SW 1271 (cell line): ENCODE measurements at places on chromosomes 1 and 21.

DNA sequence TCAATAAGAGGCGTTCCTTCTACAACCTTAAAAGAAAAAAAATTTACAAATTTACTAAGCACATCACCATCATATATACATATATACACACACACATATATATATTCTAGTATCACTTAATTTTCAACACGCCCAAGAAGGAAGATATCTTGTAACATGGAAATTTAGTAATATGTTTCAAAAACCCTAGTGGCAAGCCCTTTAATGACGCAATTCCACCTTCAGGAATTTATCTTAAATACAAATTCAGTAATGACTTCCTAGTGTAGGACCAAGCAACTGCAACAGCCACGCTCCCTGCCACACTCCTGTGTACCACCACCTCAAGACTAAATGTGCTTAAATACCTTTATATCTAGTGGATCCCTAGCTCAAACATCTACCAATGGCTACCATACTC lies 12.5 kb downstream of the LBR start:
- no peak for DNase-seq

DNA sequence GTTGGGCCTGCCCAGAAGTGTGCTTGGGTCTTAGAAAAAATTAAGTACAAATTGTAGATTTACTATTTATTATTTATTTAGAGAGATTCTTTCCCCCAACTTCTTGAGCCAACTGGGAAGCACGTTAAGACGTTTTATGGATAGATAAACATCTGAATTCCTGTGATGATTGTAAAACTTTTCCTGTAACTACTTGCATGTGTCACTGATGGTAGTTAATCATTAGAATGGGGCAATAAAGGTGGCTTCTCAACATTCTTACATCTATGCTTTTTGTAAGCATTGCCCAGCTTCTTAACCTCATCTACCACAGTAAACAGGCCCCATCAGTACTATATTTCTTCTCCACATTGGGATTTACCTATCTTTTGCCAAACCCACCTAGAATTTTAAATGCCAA lies 559.8 kb downstream of the LMO4 start:
- no peak for DNase-seq

DNA sequence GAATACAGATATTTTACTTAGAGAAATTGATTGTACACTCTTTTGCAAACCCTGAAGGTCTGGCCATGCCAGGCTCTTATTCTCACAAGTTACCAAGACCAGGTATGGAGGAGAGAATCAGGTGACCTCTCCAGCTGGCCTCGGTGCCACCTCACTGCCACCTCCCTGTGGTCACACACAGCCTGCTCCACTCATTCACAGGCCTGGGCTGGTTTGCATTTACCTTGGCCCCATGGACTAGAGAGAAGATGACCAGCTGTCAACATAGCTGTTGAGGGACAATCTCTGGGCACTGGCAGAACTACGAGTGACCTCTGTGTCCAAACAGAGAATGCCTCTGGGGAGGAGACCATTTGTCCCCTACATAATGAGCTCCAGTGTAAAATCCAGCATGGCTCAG lies 291.2 kb upstream of the RUNX1 start:
- DNase-seq, result no peak

- DNase-seq, result no peak
Measured at GRCh38 chr1:209010475-209011230, 572.9 kb upstream of the CAMK1G start.

GRCh38 chr1:20259646-20260045 lies 31.0 kb upstream of the VWA5B1 start:
- no peak for DNase-seq

- no peak for DNase-seq
Measured at GRCh38 chr1:226949401-226949800, 9.3 kb downstream of the COQ8A start.

DNA sequence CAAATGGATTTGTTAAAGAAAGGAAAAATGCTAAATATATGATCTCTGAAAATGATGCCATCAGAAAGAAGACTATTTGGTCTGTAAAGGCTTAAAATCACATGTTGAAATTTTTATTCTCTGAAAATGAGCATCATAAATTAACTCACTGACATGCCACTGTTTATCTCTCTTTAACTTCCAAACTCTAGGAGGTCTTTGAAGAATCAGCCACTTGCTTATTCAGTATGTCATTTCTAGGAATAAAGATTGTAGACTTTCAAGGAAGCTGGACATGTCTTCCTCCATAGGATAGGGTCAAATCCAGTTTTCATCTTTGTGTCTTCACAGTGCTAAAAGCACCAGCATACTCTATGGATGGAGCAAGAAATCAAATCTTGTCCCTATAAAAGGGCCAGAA lies 147.6 kb downstream of the FMN2 start:
- no peak for DNase-seq

GRCh38 chr1:35247256-35247655 lies 21.3 kb upstream of the ZMYM4 start:
- no peak for DNase-seq

DNA sequence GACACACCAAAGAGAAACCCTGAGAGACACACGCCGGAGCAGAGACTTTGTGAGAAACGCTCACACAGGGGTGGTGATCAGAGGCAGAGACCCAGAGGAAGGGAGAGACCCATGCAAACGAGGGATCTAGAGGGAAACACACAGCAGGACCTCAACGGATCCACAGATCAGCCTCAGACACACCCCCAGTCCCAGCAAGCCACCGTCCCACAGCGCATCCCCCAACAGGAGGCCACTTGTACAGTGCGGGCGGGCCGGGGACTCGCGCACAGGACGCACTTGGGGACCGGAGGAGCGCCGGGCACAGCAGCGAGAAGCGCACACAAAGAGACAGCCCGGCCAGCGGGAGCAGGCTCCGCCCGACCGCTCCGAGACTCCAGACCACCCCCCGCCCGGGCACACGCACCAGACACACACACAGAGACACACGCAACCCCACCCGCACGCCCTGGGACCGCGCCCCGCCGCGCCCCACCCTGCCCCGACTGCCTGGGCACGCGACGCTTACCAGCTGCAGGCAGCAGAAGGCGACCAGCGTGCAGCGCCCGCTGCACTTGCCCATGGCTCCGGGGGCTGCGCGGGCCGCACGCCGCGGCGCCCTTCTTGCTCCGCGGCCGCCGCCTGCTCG lies 587 bp downstream of the NKAIN1 start:
- no peak for DNase-seq

DNA sequence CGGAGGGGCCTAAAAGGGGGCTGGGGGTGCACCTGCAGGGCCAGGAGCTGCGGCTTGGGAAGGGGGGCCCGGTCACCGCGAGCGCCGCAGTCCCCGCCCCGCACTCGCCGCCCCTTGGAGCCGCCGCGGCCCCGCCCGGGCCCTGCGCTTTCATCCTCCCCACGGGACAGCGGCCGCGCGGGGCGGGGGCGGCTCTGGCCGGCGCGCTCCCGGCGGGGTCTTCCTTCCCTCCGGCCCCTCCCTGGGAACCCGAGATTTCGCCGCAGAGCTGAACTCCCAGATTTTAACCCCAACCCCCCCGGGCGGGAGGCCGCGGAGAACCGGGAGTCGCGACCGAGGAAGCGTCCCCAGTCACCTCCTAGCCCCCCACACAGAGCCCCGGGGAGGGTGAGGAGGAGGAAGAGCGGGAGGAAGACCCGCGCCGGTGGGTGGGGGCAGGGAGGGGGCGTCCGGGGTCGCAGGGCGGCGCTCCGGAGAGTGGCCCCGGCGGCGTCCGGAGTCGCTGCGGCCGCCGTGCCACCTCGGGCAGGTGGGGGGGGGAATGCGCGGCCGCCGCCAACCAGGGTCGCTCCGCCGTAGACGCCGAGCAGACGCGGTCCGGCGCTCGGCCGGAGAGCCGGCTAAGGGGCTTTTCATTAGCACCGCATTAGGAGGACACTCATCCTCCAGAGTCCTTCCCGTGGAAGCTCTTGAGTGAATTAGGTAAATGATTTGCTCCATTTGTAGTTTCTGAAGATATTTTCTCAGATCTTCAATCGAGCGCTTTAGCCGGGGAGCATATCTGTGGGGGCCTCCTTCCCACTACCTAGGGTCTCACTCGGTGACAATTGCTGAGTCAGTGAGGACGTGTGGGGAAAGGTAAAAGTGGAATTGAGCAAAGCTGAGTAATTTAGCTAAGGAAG lies 31.6 kb upstream of the NFIA start:
- no peak for DNase-seq

DNA sequence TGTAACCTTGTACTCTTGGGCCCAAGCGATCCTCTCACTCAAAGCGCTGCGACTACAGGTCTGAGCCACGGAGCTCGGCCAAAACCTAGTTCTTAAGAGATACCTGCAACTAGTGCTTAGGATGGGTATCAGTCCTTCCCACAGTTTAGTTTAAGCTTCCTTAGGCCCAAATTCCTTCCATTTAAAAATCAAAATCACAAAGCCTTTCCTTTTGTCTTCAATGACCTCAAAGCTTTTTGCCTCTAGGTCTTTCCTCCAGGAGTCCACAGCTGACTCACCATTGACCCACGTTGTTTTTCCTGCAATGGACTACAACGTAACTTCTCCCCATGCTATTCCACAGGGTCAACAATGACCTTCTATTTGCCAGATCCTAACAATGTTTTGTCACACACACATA lies 64.0 kb downstream of the APP start:
- DNase-seq, result no peak

DNA sequence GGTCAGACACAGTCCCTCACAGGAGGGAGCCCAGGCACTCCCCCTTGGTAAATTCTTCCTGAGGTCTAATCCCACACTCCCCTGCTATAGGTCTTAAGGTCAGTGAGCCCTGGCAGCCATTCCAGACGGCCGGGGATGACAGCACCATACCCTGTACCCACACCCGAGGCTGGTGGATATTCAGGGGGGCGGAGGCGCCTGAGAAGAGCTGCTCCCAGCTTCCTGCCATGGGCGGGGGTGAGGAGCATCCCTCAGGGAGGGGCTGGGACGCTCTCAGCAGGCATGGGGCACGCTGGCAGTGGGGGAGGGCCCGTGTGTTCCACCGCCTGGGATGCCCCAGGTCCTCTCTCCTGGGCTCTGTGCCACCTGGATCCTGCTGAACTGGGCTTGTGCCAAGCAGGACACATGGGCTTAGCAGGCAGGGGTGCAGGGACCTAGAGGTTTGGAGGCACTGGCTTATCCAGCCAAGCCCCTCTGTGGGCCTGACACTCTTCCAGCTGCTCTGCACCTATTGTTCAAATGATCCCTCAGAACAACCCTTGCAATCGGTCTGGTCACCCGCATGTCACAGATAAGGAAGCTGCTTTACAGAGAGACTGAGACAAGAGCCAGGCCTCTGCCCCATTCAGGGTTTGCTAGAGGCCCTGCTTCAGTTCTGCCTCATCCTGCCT lies 5.7 kb upstream of the ADGRB2 start:
- DNase-seq, result no peak

GRCh38 chr1:113858418-113858817 lies 13.1 kb downstream of the PTPN22 start:
- DNase-seq, result no peak

DNA sequence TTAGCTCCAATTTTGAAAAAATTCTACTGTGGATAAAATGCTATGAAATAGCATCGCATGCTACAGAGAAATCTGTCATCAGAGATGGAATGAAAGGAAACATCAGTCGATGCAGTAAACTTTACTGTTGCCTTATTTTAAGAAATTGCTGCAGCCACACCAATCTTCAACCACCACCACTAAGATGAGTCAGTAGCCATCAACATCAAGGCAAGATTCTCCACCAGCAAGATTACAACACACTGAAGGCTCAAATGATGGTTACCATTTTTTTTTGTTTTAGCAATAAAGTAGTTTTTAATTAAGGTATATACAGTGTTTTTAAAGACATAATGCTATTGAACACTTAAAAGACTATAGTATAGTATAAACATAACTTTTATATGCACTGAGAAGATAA lies 95.6 kb upstream of the JUN start:
- DNase-seq, result no peak

GRCh38 chr1:71785000-71785399 lies 497.3 kb downstream of the NEGR1 start:
- no peak for DNase-seq

DNA sequence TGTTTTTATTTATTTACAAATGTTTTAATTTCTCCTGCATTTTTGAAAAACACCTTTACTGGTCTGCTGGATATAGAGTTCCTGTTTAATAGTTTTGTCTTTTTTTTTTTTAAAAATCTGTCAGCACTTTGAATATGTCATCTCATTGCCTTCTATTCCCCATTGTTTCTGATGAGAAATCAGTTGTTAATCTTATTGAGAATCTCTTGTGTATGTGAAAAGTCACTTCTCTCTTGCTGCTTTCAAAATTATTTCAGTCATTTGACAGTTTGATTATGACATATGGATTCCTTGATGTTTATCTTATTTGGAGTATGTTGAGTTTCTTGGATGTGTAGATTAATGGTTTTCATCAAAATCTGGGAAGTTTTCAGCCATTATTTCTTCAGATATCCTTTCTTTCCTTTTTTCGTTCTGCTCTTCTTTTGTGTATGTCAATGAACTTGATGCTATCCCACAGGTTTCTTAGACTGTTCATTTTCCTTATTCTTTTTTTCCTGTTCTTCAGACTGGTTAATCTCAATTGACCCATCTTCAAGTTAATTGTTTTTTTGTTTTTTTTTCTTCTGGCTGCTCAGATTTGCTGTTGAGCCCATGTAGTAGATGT lies 51.2 kb upstream of the CCDC190 start:
- no peak for DNase-seq

- DNase-seq, result no peak
Measured at GRCh38 chr1:168723000-168723399, 6.0 kb downstream of the DPT start.

DNA sequence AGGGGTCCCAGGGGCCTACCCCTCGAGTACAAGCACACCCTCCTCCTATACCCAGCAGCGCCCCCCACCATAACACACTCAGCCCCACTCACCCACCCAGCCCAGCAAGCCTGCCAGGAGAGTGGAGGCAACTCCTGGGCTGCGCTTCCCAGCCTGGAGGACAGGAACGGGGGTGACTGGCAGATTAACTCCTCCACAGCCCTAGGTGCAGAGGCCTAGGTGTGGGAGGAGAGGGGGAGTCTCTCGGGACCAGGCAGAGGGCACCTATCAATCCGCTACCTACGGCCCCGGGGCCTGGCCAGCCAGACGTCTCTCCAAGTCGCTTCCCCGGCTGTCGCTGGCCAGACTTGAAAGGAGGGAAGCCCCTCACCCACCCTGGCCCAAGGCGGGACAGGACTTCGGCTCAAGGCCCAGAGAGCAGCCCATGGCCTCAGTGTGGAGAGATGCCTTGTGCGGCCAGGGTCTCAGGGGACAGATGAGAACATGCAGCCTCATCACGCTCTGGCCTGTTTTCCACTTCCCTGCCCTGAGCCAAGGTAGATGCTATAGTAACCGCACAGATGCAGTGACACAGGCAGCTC lies 24.9 kb downstream of the MATN1 start:
- DNase-seq, result no peak

- DNase-seq, result no peak
Measured at GRCh38 chr1:216923601-216924000, 200.4 kb upstream of the ESRRG start.

GRCh38 chr1:169047074-169047473 lies 59.4 kb upstream of the ATP1B1 start:
- DNase-seq, result no peak
